ENCODE measurements at places on chromosomes 5 and 9. TPM values are rescaled to one million over a fixed set of nuclear protein-coding genes. Genes with fewer than 3 reads are reported as not detected.

- DNase-seq: peak; percentile 75
These were observed 23.7 kb upstream of the LOX start for GRCh38 chr5:122101636-122102285.

- peak; percentile 96 for DNase-seq
These were observed 39.0 kb downstream of the ITK start for GRCh38 chr5:157219491-157220271.

DNA sequence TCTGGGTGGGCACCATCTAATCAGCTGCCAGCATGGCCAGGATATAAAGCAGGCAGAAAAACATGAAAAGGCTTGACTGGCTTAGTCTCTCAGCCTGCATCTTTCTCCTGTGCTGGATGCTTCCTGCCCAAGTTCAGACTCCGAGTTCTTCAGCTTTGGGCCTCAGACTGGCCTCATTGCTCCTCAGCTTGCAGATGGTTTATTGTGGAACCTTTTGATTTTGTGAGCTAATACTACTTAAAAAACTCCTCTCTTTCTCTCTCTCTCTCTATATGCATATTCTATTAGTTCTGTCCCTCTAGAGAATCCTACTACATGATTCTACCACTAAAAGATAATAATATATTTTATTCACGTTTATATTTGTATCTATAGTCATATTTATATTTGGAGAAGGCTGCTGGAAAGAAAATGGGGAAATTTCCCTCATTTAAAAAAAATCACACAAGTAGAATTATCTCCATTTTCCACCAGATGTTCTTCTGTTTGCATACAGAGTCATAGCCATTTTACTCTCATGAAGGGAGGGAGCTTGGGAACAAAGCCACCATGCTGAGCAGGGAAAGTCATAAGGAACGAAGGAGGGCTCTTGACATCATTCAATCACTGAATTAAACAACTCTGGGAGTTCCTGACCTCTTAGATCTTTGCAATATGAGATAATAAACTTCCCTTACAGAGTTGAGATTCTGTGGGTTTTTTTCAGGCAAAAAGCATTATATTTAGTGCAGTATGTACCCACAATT lies 1137.4 kb upstream of the CDH18 start:
- no peak for DNase-seq

DNA sequence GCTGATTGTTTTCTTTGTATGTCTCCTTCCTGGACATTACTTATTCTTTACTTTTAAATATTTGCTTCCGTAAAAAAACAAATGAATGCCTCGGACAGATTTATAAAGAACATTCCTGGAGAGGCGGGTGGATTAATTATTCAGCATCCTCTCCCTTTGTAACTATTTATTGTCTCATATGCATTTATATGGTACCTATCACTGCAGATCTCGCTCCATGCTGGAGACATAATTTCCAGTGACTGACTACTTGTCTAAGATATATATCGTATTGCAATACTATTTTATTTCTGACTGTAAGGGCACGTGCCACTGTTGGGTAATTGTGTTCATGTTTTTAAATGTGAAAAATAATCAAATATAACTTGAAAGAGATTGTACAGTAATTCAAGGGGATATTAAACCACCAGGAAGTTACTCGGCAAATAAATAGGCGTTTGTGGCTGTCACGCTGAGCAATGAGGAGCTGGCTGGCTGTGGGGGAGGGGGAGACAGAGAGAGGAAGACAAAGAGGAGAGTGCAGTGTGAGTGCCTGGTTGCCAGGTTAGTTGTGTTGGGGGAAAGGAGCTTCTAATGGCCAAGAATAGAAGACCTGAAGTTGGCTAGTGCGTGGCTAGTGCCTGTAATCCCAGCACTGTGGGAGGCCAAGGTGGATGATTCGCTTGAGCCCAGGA lies 131.8 kb upstream of the GABRP start:
- DNase-seq: no peak

DNA sequence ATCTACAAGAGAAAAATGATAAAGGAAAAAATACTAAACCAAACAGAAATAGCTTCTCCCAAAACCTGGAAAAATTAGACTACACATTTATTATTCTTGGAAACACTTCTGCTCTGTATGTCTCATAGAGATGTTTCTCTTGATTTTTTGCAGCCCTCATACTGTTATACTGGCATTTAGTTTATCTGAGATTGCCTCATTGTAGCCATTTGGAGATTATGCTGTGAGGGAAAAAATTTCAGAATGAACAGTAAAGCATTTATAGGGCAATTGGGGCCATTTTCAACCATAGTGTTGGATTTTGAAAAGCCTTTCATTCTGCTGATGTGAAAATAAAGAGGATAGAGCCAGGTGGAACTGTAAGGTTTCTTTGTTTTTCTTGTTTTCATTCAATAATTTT lies 441.8 kb upstream of the RIOK2 start:
- peak; percentile 23 for DNase-seq

DNA sequence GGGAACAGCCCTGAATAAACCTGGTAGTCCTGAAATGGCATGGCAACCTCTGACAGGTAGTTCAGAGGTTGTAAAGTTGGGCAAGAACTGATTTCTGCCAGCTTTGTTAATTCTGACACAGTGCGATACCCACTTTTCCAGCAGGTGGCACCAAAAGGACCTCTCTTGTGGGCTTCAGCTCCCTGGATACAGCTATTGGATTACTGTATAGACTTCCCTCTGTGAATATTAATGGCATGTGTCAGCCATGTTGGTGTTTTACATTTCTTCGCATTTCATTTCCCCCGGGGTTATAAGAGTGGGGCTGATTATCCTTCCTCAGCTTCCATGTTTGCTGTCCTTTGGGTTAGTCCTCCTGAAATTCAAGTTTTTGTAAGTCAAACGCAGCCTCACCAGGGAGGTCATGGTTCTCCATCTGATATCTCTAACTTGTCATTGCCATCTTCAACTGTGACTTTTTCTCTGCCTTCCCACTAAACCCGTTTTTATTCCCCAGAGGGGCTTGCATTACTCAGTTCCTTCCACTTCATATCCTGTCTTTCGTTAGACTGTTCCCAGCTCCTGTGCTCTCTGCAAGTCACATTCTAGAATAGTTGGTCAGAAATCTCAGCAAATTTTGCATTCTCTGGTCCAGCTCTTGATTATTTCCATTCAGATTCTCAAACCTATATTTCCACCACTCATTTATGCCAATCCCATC lies 135.6 kb downstream of the LIFR start:
- DNase-seq: peak; percentile 67

- DNase-seq: no peak
These were observed 115.9 kb upstream of the PHYKPL start for GRCh38 chr5:178348356-178349074.

DNA sequence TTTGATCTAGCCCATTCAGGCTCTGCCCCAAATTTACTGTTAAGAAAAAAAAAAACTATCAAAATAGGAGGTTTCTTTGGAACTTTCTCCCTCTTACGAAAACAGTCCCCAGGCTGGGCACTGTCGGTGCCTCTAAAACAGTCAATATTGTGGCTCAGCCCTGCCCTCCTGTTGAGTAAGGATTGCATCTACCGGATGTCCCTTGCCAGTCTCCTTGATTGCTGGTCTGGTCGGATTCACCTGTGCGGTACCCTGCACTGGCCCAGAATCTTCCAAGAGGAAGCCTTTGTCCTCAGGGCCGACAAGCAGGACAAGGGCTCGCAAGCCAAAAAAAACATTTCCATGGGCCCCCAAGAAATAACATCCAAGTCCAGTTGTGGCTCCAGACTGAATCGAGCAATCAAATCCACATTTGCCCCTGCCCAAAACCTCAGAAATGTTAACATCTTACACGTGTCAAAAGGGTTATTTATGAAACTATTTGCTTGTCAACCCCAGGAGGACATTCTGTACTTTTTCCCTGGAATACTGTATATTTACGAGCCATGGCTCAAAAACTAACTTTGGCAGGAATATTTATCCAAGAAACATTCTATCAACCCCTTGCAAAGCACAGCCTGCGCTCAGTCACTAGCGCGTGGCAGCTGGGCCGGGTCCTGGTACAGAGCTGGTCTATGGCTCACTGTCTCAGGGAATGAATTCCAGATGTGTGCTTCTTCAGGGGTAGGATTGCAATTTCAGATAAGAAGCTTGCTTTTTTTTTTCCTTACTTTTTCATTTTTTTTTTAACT lies 129.2 kb upstream of the ADRA1B start:
- DNase-seq: peak; percentile 86

- DNase-seq: no peak
These were observed 175.1 kb upstream of the PCSK5 start for GRCh38 chr9:75715360-75715759.

- DNase-seq: no peak
These were observed 519 bp downstream of the EXOC3 start for GRCh38 chr5:443239-444151.

- DNase-seq: no peak
These were observed 76.4 kb downstream of the MED27 start for GRCh38 chr9:132003319-132003704.

DNA sequence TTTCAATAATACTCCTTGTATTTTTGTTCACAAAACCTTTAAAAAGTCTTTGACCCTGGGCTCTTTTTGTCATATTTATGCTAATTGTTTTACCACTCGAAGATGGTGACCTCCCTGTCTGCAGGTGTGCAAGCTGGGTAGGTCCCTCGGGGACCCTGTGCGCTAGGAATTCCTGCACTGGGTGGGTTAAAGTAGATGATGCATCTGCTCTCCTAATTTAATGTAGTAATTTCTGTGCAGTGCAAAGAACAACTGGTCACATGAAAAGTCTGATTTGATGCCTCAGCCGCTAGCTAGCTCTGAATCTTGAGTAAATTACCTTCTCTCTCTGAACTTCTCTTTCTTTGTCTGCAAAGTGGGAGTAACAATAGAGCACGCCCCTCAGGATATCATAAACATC lies 139.1 kb upstream of the OTULINL start:
- no peak for DNase-seq

- no peak for DNase-seq
These were observed 33.0 kb upstream of the NFIB start for GRCh38 chr9:14346811-14347405.

- DNase-seq: peak; percentile 81
These were observed 14.6 kb downstream of the HSPB3 start for GRCh38 chr5:54470128-54470527.

- DNase-seq: no peak
These were observed 19.9 kb downstream of the ABLIM3 start for GRCh38 chr5:149161026-149161687.

DNA sequence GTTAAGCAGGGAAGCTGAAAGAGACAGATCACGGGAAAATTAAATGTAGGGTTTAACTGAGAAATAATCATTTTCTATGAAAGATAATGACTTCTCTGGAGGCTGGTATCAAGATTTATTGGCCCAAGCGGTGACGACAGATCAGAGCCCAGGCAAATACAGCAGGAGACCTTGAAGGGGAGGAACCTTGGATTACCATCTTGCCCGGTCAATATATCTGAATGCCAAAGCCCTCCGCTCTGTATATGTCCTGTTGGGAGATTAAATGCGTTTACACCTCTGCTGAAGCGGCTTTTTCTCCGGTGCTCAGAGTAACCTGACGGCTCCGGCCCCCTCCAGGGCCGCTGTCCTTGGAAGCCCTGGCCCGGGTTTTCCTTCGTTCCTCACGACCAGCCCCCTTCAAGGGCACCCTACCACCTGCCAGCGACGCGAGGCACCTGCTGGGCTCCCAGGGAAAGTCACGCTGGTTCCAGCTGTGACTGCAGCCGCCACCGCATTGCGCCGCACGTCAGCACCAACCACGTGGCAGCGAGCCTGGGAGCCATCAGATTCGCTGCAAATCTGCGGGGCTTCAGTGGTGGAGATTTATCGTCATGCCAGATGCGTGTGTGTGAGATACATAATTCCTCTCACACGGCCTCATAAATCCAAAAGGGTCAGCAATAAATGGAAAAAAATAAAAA lies 4.4 kb upstream of the QSOX2 start:
- DNase-seq: no peak

GRCh38 chr5:138466900-138467710 lies 1.8 kb downstream of the EGR1 start:
- peak; percentile 28 for DNase-seq

DNA sequence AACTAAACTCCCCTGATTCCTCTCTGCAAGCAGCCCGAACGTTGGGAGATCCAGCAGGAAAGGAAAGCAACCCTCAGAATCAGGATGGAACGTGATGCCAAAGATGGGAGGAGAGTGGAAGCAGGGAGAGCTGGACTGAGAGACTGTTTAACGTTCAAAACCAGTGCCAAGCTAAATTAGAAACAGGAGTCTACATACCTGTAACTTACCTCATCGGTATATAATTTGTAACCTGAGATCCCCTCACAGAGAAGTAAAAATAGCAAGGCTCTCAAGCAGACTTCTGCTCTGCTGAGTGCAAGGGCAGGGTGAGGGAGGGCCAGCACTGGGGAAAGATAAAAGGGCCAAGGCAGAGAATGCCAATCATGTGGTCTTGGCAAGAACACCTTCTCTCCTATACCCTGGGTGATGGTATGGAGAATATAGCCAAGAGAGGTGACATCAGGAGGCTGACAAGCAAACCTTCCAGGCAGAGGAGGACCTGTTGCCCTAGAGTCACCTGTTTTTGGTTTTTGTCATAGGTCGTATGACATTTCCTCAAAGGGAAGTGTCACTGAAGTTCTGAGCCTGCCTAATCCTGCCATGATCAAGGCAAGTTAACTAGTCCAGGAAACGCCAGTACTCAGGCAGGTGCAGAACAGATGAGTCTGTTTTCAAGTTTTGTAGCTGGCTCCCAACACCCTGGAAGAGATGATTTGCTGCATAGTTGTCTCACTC lies 472.0 kb downstream of the NFIB start:
- DNase-seq: peak; percentile 19

GRCh38 chr9:76519075-76519835 lies 60.3 kb downstream of the GCNT1 start:
- DNase-seq: no peak

DNA sequence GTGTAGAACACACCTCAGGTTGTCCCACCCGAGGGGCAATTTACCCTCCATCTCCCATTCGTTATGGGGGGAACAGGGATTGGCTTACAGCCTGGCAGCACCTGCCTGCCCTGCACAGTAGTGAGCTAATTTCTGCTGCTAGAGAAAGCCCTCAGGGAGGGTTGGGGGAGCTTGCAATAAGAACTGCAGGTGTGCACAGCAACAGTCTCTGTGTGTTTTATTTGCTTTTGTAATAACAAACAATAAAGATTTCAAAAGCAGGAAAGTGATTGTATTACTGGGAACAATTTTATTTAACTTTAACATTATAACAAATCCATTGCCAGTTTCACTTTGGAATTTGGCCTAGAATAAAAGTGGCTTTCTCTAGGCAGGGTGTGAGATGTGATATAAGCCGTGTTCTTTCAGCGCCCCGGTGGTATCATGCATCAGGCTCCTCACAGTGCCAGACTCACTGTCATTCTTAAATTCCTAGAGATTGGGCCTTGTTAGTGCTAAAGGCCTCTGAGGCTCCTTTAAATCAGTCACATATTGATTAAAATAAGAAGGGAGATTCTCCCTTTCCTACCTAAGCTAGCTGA lies 81.1 kb downstream of the RMI1 start:
- DNase-seq: no peak

The FAM163B gene
- 6.3 TPM for total RNA-seq

The ZNF462 gene
- total RNA-seq: 25.3 TPM

The INPP5E gene
- total RNA-seq: 5.3 TPM

The PCDHGB5 gene
- total RNA-seq: 15.4 TPM

The PROP1 gene
- not detected for total RNA-seq

The QRFP gene
- total RNA-seq: 0.48 TPM

All from umbilical cord (tissue), 2 donors.